ENCODE measurements at places on chromosomes 1 and 21.

DNA sequence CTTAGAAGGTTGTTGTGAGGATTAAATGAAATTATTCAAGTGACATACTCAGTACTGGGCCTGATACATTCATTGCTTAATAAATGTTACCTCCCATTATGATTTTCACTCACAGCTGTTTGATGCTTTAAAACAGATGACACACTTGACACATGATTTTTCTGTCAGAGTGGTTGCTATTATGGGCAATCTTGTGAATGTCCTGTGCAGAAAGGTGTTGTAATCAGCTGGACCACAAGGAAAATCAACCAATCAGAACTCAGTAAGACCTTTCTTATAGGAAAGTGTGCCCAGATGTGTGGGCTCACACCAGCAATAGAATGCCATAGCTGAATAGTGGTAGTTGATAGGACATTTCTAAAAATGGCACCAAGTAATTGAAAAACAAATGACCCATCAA lies 23.5 kb downstream of the GJA5 start:
- no peak for DNase-seq

GRCh38 chr1:85180869-85181268 lies 19.9 kb downstream of the SYDE2 start:
- no peak for DNase-seq

DNA sequence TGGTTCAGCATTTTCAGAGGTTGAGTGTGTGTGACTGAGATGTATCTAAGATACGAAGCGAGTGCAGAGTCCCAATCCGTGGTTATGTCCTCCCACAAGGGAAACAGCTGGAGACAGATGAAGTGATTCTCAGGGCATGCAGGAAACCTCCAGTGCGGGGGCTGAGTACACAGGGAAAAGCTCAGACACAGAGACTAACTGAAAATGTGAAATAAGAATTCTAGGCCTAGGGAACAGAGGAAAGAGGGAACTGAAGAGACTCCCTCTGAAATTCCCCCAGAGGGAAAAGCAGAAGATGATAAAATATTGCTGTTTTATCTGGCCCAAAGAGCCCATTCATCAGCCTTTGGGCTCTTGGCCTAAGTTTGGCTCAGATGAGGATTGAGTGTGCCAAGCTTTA lies 116.8 kb downstream of the LRRC53 start:
- DNase-seq = peak; percentile 88

GRCh38 chr1:67061266-67061665 lies 7.3 kb upstream of the SLC35D1 start:
- no peak for DNase-seq

- DNase-seq = no peak
Measured at GRCh38 chr1:103177108-103177775, 68.9 kb upstream of the COL11A1 start.

- no peak for DNase-seq
Measured at GRCh38 chr1:156845055-156845952, 13.6 kb downstream of the INSRR start.

GRCh38 chr21:35938446-35938845 lies 121.9 kb downstream of the SETD4 start:
- no peak for DNase-seq
